ENCODE measurements at places on chromosomes 13 and 19.

DNA sequence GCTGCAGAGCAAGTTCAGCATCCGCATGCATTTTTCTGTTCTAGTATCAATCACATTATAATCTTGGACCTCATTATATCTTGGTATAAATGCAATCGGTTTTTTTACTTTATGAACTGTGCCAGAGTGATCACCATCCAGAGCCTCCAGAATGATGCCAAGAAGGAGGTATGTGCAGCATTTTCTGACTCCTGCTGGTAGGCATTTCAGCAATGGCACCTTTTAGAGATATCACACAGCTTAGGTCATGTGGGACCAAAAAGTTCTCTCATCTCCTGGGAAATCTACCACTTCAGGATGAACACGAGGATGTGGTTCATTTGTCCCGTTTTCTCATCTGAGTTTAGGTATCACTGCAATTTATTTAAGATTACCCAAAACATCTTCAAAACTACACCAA is 220.4 kb downstream of the VWA8 start:
- no peak for DNase-seq

DNA sequence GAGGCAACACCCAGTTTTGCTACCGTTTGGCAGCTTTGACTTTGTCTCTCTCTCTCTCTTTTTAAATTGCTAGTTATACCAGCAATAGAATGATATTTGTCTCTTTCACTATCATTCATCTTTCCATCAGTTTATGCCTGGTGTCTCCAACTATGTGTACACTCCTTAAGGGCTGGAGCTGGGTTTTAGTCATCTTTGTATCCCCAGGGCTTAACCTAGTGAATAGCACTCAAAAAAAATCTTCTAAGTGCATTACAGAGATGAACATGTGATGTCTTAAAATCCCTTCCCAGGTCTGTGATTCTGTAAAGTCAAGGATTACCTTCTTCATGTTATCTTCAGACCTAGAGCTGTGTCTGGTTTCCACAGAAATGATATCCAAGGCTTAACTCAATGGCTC is 7.8 kb upstream of the UBL3 start:
- DNase-seq: no peak

DNA sequence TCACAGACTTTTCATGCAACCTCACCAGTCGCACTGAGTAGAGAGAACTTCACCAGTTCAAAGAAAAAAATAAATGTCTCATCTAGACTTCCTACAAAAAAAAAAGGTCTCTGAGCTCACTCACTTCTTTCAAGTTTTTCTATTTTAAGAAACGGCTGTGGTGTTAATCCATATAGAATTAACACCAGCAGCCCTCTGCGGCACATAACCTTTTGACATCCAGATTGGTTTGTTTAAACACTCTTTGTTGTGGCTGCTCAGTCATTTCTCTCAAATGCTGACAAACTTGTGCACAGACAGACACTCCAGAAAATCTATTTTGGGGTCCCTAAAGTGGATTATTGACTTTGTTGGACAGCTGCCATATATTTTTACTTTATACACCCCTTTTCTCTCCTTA is 874.9 kb downstream of the EFNB2 start:
- DNase-seq: no peak

- DNase-seq: no peak
Measured at GRCh38 chr19:17615889-17616685, 60.6 kb downstream of the COLGALT1 start.

- no peak for DNase-seq
Measured at GRCh38 chr19:54137699-54138488, at the start of gene CNOT3. Gene CNOT3, plus strand, starts transcription at chr19:54137762. Its CDS starts 5,217 bp downstream, at chr19:54142979.

- no peak for DNase-seq
Measured at GRCh38 chr19:46886546-46887239, 25.9 kb downstream of the ARHGAP35 start.

DNA sequence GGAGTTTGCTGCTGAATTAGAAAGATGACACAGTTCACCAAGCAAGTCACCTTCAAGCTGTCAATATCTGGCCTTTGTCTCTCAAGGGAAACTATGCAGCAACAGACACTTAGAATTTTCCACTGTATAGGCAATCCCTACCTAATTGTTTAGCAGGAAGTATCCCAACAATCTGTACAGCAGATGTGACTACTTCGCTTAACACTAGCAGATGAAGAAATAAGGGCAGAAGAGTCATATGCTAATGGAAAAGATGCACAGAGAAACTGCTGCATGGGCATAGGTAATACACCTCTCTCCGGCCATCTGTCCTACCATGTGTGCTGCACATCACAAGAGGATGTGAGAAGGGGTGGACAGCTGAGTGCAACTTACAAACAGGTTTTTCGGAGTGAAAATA is 851.2 kb downstream of the PCDH9 start:
- no peak for DNase-seq

- no peak for DNase-seq
Measured at GRCh38 chr19:7512400-7512851, 3.5 kb upstream of the ZNF358 start.

DNA sequence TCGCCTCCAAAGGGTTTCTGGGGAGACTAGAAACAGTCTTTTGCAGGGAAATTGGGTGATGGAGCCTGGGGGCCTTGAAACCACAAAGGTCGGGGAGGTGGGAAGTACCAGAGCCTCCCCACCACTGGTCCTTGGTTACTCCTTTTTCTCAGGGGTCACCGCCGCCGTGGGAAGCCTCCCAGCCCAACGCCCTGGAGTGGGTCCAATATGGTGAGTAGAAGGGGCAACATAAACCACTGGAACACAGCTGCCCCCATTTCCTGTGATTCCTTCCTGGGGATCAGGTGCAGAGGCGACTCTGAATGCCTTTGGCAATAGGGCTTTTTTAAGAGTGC is 5.8 kb downstream of the PGLYRP1 start:
- DNase-seq: no peak

GRCh38 chr13:29934531-29935308 is 84.3 kb upstream of the UBL3 start:
- DNase-seq: no peak

- no peak for DNase-seq
Measured at GRCh38 chr13:60351855-60352615, 45.0 kb upstream of the TDRD3 start.

DNA sequence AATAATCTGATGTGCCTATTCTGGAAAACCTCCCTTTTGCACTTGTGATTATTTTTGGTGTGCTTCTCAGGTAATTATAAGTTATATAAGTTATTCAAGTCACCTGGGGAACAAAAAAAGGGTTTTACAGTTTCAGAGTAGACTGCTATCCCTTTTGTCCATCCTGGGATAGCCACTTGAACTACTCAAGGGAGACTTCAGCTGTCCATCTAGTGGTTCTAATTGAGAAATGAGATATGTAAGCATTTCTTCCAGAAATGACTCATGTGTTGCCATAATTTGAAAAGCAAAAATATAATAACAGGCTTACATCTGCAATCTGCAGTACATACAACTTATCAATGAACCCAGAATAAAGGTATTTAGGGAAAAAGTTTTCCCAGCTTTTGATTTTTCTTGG is 20.4 kb downstream of the UBL3 start:
- no peak for DNase-seq

GRCh38 chr13:79516595-79516994 is 35.6 kb downstream of the NDFIP2 start:
- no peak for DNase-seq

GRCh38 chr13:40506592-40507446 is 159.6 kb downstream of the FOXO1 start:
- no peak for DNase-seq

GRCh38 chr19:50947123-50947522 is 5.7 kb downstream of the KLK5 start:
- DNase-seq: no peak

DNA sequence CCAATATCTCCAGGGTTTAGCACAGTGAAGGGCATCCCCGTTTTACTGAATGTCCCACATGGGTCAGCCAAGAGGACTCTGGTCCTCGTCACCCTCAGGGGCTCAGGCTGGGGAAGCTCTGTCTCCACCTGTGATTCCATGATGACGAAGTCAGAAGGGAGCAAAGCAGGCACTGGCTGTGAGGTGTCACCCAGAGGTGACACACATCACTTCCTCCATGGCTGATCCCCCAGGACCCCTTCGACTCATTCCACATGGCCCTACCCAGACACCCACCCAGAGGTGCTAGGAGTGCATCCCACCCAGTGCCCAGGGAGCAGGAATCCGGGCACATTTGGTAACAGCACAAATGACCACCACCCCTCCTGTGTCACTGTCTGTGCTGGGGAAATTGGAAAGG is 145.2 kb upstream of the VSTM2B start:
- DNase-seq: no peak

- DNase-seq: no peak
Measured at GRCh38 chr13:45615501-45616101, at the start of gene ERICH6B. Gene ERICH6B, minus strand, starts transcription at chr13:45615739. Its CDS starts 18,734 bp downstream, at chr13:45597005.

DNA sequence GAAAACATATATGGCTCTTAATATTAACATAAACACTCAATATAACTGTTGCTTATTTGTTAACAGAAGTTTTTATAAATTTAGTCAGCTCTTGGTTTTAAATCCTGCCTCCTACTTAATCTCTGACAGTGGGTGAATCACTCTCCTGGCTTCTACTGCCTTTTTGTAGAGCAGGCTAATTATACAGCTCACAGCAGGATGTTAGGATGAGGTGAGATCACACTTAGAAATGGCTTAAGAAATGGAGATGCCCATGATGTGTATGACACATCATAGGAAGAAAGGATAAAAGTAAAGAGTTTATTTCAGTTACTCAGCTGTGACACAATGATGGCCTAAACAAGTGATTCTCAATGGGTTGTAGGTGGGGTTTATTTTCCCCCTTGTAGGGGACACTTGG is 345.6 kb downstream of the SPRY2 start:
- DNase-seq: no peak

DNA sequence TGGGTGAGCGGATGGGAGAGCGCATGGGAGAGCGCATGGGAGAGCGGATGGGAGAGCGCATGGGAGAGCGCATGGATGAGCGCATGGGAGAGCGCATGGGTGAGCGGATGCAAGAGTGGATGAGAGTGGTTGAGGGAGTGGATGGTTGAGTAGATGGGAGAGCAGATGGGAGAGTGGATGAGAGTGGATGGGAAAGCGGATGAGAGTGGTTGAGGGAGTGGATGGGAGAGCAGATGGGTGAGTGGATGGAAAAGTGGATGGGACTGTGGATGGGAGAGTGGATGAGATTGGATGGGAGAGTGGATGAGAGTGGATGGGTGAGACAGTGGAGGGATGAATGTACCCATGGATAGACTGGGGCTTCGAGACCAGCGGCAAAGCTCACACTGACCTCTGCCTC is 8.6 kb upstream of the TEKTIP1 start:
- no peak for DNase-seq

DNA sequence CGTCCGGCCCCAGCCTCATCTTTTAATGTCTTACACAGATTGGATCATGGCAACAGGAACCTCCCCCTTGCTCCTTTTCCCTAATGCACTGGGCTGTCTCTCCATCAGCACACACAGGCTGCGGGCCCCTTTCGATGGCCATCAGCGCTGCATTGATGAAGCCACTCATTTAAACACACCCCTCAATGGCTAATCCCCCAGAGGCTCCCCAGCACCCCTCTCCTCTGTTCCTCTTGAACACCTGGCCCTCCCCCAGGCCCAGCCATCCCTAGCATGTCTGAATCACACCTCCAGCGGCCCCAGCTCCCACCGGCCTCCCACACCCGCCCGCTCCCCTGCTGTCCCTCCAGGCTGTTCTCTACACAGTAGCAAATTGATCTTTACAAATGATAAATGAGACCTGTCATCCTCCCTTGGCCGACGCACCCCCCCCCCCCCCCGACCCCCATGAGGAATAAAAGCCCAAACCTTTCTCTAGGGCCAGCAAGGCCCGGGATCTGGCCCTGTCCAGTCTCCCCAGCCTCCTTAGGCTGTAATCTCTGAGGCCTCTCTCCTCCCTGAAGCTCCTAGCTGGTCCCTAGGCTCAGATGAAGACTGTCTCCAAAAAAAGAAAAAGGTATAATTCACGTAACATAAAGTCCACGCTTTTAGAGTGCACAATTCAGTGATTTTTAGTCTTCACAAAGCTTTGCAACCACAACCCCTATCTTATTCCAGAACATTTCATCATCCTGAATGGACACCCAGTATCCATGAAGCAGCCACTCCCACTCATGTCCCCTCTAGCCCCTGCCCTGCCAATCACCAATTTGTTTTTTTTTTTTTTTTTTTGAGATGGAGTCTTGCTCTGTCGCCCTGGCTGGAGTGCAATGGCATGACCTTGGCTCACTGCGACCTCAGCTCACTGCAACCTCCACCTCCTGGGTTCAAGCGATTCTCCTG is 7.4 kb downstream of the RPL28 start:
- no peak for DNase-seq

DNA sequence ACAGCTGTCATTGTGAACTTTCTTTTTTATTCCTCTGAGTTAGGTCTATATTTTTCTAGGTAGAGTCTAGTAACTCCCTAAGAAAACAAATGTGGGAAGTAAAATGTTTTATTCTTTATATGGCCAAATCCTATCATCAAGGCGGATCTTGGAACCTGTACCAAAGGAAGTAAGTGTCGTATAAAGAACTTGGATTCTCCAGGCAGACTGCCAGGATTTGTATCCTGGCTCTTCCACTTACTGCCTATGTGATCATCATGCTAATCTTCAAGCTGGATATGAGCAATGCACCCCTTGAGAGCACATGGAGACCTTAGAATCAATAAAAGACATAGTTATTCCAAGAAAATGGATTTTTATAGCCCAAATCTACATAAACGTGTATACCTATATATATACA is 286.5 kb downstream of the PCDH17 start:
- DNase-seq: peak; percentile 48

- DNase-seq: no peak
Measured at GRCh38 chr19:6678690-6679109, 8.7 kb upstream of the TNFSF14 start.

- no peak for DNase-seq
Measured at GRCh38 chr13:45257638-45258333, 56.9 kb upstream of the KCTD4 start.

- no peak for DNase-seq
Measured at GRCh38 chr13:51363625-51364024, 24.1 kb downstream of the SERPINE3 start.
